NCI-H187 treated with DMSO at 0.1 percent for 48 hours (cell line): ENCODE measurements at places on chromosomes 7 and 10.

DNA sequence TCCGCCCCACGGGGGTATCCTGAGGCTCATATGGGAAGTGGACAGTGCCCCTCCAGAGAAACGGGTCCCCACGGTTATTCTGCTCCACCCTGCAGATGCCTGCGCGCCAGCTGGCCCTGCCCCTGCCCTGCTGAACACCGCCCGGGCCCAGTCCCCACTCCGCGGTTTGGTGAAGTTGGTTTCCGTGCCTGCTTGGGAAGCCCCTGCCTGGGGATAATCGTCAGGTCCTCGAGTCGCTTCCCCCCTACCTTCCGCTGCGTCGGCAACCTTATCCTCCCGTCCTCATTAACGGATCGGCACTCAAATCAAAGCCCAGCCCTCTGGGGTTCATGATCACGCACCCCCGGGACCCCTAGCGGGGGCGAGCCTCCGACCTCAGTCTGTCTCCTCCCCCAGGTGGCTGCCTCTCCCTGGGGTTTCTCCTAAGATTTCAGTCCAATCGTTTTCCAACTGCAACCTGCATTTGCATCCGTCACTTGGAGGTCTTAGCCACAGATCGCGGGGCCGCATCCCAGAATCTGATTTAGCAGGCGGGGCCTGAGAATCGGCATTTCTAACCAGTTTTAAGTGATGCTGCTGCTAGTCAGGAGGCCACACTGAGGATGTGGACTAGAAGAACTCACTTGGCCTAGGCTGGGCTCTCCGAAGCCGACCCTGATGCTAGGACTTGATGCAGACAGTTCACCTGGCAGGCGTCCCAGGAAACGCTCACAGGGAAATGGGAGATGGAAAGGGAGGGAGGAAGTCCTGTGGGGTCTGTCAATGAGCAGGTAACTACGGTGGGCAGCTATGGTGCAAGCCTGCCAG, 27.6 kb downstream of the WDR86 start:
- DNase-seq, result no peak

GRCh38 chr10:19658131-19658530, 158.1 kb upstream of the PLXDC2 start:
- DNase-seq, result no peak

DNA sequence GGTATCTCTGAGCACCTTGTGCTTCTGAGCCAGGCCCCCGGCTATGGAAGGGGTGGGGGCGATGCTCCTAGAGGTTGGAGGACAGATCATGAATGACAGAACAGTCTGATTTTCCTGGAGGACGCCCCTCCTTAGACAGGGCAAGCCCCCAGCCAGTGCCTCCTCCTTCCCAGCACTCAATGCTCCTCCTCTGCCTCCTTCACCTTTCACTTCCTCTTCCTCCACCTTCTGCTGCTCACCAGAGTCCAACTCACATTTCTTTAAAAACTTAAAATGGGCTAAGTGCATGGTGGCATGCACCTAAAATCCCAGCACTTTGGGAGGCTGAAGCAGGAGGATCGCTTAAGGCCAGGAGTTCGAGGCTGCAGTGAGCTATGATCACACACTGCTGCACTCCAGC, 71.1 kb upstream of the CUX1 start:
- DNase-seq, result no peak

DNA sequence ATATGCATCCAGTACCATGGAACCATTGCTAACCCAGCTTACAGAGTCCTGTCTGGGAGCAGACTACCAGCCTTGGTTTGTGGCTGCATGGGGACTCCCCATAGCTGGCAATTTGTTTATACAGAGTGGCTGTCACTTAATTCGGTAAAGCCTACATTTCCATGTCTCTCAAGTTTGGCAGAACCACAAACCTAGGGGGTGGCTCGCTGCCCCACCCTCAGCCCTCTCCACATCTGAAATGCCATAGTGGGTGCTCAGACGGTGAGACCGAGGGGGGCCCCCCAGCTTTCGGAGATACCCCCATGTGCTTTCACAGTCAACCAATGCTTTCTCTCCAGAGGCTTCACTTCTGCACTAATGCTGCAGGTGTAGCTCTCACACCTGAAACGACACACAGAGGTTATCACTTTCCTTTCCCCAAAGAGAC, 75.5 kb upstream of the KAT6B start:
- DNase-seq, result no peak

DNA sequence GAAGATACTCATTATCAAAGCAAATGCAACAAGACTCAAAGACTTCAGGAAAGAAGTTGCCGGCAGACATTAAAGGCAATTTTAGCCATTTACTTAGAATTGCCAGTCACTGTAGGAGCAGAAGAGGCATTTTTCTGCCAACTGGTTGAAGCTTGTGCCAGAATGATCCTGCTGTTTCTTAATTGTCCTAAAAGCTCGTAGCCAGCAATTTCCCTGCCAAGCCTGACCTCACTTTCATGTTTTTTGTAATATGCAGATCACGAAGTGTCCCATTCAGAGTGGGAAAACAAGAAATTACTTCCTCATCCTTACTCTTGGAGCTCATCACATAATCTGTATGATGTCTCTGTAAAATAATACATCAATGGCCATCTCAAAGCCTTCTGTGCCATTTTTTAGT, 130.9 kb upstream of the ANKRD1 start:
- DNase-seq, result no peak

DNA sequence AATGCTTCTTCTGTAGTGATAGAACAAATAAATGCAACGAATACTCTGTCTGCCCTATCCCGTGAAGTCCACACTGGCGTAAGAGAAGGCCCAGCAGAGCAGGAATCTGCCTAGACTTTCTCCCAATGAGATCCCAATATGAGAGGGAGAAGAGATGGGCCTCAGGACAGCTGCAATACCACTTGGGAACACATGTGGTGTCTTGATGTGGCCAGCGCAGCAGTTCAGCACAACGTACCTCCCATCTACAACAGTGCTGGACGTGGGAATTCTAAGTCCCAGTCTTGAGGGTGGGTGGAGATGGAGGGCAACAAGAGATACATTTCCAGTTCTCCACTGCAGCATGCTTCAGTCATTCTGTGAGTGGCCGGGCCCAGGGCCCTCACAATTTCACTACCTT, 45.8 kb downstream of the FIGNL1 start:
- no peak for DNase-seq

DNA sequence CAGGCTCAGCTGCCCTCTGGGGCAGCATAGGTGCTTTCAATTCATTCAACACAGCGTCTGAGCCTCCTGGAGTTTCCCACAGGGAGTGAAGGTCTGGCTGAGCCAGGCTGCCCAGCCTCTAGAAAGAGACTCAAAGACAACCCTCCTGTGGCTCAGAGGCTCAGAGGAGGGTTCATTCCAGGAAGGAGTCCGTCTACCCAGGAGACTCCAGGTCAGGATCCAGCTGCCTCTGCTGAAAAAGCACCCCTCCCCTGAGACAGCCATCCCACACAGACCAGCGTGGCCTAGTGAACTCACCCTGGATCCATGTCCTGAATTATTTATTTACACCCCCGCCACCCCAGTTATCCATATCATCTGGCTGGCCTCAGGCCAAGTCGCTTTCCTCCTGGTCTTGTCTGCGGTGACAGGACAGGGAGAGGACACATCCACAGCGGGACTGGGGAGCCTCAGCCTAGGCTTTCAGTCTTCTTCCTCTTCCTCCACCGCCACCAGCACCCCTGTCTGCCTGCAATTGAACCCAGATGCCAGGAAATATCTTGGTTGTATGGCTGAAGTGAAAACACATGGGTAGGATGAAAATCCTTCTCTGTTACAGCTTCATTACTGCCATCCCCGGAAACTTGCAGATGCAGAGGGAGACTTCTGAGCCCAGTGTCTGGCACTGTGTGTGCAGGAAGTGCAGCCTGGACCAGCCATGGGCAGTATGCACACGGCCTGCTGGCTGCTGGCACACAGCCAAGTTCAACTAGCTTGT, 44.0 kb upstream of the COL13A1 start:
- no peak for DNase-seq

DNA sequence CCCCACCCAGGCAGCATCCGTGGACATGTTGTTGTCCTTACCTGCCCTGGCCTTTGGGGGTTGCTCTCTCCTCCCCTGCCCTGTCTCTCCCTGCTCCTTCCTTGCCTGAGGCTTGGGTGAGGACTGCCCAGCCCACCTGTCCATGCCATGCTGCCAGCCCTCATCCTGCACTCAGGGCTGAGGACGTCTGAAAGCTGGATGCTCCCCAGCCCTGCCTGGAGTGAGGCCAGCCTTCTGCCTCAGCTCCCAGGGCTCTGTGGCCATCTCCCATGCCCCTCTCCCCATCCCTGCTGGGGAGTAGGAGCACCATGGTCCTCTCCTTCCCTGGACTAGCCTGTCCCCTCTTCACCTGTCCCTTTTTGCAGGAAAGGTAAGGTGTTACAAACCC, 68.4 kb downstream of the RAMP3 start:
- DNase-seq, result no peak

GRCh38 chr10:127196282-127197153, at the start of gene INSYN2A:
TSS of gene INSYN2A (minus strand) at chr10:127196591. CDS start at chr10:127176395, 20,196 bp downstream.
- DNase-seq, result no peak

- DNase-seq, result no peak
Measured at GRCh38 chr7:96931891-96932290, 73.5 kb upstream of the DLX6 start.
